Right renal pelvis (tissue), 4 donors: ENCODE measurements at places on chromosomes 13 and 19. TPM values are rescaled to one million over a fixed set of nuclear protein-coding genes. Genes with fewer than 3 reads are reported as not detected.

STAP2 gene
- 28.8 TPM for polyA plus RNA-seq

OR7A5 gene
- not detected for polyA plus RNA-seq

NANOS3 gene
- 1.6 TPM for polyA plus RNA-seq

ZNF555 gene
- polyA plus RNA-seq, result 13.5 TPM

FOXA3 gene
- 0.43 TPM for polyA plus RNA-seq

SLC1A5 gene
- polyA plus RNA-seq, result 37.8 TPM

ARHGAP45 gene
- polyA plus RNA-seq, result 9.6 TPM

DIS3 gene
- 40.4 TPM for polyA plus RNA-seq

CEACAM3 gene
- polyA plus RNA-seq, result 0.06 TPM

TBC1D17 gene
- polyA plus RNA-seq, result 51.4 TPM

GJA3 gene
- polyA plus RNA-seq, result 14.0 TPM

ZNF440 gene
- 13.9 TPM for polyA plus RNA-seq

ARL11 gene
- polyA plus RNA-seq, result 0.39 TPM

KLK7 gene
- polyA plus RNA-seq, result 5.1 TPM

RFPL4AL1 gene
- not detected for polyA plus RNA-seq

CEACAM5 gene
- polyA plus RNA-seq, result 0.40 TPM

NLRP9 gene
- polyA plus RNA-seq, result not detected

LILRB5 gene
- 2.1 TPM for polyA plus RNA-seq

CBY2 gene
- polyA plus RNA-seq, result 0.69 TPM

SLC25A41 gene
- 0.30 TPM for polyA plus RNA-seq

ZFP82 gene
- polyA plus RNA-seq, result 16.8 TPM

SGCG gene
- 4.6 TPM for polyA plus RNA-seq

ZNF749 gene
- polyA plus RNA-seq, result 15.8 TPM

PPP6R1 gene
- 38.9 TPM for polyA plus RNA-seq

LRRC63 gene
- polyA plus RNA-seq, result not detected

A1BG gene
- 0.39 TPM for polyA plus RNA-seq

KLK14 gene
- 0.15 TPM for polyA plus RNA-seq

CELF5 gene
- polyA plus RNA-seq, result 0.51 TPM

OR7C1 gene
- polyA plus RNA-seq, result 0.21 TPM

CGB1 gene
- polyA plus RNA-seq, result not detected

NPHS1 gene
- polyA plus RNA-seq, result 187 TPM

ATP5F1D gene
- polyA plus RNA-seq, result 156 TPM

DPF1 gene
- 0.70 TPM for polyA plus RNA-seq

ZNF69 gene
- polyA plus RNA-seq, result 15.6 TPM

ADAT3 gene
- 2.1 TPM for polyA plus RNA-seq

FBXO17 gene
- 60.5 TPM for polyA plus RNA-seq

OXGR1 gene
- 4.5 TPM for polyA plus RNA-seq

DAND5 gene
- not detected for polyA plus RNA-seq

CERS4 gene
- polyA plus RNA-seq, result 40.2 TPM

CLEC4G gene
- polyA plus RNA-seq, result not detected

VPS36 gene
- 43.7 TPM for polyA plus RNA-seq

KLK3 gene
- polyA plus RNA-seq, result 0.55 TPM

SELENOV gene
- polyA plus RNA-seq, result 8.3 TPM
